ENCODE measurements at places on chromosomes 7 and 10. TPM values are rescaled to one million over a fixed set of nuclear protein-coding genes. Genes with fewer than 3 reads are reported as not detected.
A peak's percentile ranks its signal among the peaks of the same experiment; 100 is the strongest.

- no peak for DNase-seq
Observed at GRCh38 chr10:105171945-105172344, 530.9 kb downstream of the SORCS3 start.

GRCh38 chr10:6497620-6498019, 82.5 kb downstream of the PRKCQ start:
- no peak for DNase-seq

Gene ANKRD16
- total RNA-seq: 7.5 TPM

Gene CYP2C8
- 3.2 TPM for total RNA-seq

DNA sequence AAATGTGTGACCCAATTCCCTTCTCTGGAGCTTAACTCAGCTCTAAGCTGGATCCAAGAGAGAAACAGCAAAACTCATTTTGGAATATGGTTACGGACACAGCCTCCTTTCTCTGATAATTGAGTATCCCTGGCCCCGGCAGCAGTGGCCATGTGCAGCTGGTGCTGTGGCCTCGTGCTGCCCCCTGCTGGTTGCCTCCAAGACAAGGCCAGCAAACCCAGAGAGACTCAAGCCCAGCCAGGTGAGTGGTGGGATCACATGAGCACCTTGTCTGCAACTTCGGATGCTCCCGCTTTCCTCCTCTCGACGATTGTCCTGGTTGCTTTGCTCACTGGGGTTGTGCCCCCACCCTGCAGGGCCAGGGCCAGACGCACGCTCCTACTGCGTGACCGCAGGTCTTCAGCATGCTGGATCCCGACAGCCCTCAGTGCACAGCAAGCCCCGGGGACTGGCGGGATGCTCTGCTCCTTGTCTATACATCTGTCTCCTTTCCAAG, 19.4 kb downstream of the SFTPD start:
- peak; percentile 90 for DNase-seq

GRCh38 chr7:96284240-96284639, 37.7 kb downstream of the SLC25A13 start:
- DNase-seq: no peak

DNA sequence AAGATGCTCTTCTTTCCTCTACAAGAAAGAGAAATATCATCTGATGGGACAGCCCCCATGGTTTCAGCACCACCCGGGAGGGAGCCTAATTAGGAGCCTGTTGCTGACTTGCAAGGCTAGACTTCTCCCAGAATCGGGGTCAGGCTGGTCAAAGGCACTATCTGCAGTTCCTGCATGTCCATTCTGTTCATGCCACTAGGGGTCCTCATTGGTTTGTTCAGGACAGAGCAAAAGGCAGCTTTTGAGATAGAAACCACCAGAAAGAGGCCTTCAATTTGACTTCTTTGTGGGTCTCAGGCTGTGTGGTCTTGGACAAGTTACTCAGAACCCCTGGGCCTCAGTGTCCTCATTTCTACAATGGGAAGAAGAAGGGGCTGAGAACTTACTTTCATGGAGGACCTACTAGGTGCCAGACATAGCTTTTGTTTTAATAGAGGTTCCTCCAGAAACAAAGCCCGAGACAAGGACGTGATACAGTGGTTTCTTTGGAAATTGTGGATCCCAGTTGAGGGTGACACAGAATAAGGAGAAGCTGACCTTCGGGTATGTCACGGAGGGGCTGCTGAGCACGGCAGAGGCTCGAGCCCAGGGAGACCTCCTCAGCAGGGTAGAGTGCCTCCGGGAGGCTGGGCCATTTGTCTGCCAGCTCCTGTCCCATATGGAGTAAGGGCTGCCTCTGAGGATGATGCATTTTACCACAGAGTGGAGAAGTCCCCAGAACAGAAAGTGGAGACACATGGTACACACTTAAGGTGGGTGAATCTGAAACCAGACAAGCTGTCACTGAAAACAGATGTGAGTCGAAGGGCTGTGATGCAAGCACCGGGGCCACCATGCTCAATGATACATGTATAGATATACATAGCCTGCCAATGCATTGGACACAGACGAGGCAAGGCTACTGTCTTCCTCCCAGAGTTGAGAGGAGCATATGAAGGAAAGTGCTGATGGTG, 33.1 kb upstream of the NEUROD6 start:
- DNase-seq: peak; percentile 54

Gene PPP1R17
- total RNA-seq: 657 TPM

DNA sequence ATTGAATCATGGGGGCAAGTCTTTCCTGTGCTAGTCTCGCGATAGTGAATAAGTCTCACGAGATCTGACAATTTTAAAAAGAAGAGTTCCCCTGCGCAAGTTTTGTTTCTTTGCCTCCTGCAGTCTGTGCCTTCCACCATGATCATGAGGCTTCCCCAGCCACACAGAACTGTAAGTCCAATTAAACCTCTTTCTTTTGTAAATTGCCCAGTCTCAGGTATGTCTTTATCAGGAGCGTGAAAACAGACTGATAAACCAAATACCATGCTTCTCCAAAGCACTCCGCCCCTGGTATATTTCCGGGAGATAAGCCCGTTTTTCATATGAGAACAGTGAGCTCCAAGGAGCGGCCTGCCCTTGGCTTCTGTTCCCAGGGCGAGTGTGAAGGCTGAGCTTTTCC, 118.9 kb downstream of the EVX1 start:
- no peak for DNase-seq

Gene SPDYE16
- 0.20 TPM for total RNA-seq

GRCh38 chr10:29379208-29379607, 90.3 kb downstream of the LYZL1 start:
- no peak for DNase-seq

Gene STOX1
- 0.47 TPM for total RNA-seq

GRCh38 chr10:47035819-47036337, 124.7 kb downstream of the PTPN20 start:
- DNase-seq: no peak

Gene TFR2
- 5.1 TPM for total RNA-seq

- no peak for DNase-seq
Observed at GRCh38 chr10:12448729-12449391, 99.5 kb downstream of the CAMK1D start.

DNA sequence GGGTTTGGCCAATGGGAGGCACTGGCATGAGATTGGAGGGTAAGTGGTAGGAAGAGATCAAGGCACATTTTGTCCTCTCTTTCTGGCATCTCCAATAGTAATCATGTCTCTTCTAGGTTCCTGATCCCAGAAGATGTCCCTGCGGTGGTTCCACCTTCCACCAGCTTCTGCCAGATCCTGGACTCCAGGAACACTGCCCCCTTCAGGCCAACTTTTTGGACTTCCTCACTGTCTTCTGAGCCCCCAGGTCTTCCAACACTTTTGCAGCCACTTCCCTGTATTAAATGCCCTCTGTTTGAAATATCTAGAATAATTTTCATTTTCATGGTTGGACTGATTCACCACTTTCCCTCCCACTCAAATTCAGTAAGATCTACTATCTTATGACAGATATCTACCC, 60.9 kb downstream of the BAMBI start:
- no peak for DNase-seq

Gene MAPK8
- 317 TPM for total RNA-seq

GRCh38 chr10:113644185-113645120, 19.4 kb downstream of the NRAP start:
- no peak for DNase-seq

GRCh38 chr10:11551916-11552602, 59.4 kb downstream of the USP6NL start:
- no peak for DNase-seq

Gene CRYGN
- not detected for total RNA-seq

DNA sequence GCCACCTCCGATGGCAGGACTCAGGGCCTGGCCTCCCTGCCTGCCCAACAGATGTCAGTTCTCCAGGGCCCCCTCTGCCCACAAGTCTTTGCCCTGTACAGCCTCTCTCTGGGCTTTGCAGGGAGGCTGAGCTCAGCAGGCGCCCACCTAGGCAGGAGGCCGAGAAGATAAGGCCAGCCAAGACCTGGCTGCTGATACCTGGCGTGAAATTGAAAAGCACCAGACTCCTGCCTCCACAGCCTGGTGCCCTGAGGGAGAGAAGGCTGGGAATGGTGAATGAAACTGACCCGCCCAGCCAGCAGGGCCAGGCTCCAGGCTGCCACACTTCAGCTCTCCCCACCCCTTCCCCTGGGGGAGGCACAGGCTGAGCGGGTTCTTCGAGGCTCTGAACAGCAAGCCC, 145.8 kb downstream of the CDH23 start:
- no peak for DNase-seq

GRCh38 chr7:128812514-128813168, 17.6 kb upstream of the FLNC start:
- no peak for DNase-seq

DNA sequence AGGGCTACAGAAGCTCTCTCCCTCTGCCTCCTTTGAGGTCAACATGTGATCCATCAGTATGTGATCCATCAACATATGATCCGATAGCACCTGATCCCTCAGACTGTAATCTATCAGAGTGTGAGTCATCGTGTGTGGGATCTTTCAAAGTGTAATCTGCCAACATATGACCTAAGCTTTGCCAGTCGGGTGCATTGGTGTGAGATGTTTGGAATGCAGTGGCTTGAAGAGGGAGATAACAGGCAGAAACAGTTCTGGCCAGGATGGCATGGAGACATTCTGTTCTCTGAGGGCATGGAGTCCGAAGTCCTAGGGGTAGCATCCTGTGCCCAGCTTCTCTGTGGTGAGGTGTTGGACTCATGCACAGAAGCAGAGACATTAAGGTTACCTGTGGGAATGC, 217.7 kb upstream of the ETV1 start:
- DNase-seq: no peak

- no peak for DNase-seq
Observed at GRCh38 chr7:108724251-108725100, 154.8 kb downstream of the DNAJB9 start.

- no peak for DNase-seq
Observed at GRCh38 chr10:22002591-22003176, 846 bp downstream of the DNAJC1 start.

DNA sequence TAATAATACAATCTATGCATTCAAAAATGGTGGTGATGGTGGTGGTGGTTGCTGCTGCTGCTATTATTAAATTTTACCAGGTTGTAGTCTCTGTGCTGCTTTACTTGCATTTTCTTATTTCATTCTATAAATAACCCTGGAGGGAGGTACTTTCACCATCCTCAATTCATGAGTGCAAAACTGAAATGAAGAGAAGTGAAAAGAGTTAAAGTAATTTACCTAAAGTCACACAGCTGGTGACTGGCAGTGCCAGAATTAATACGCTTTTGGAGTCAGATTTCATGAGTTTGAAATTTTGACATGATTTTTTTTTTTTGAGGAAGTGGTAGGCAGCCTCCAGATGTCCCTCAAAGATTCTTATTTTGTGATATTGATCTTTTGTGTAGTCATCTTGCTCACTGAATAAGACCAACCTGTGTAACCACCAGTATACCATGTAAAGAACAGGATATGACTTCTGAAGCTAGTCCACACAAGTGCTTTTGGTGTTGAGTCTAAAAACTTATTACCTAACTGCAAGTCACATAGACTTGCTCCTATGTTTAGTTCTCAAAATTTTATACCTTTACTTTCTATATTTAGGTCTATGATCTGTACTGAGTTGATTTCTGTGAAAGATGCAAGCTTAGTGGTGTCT, 218.8 kb downstream of the ZWINT start:
- DNase-seq: no peak

- no peak for DNase-seq
Observed at GRCh38 chr7:29084832-29085231, 61.5 kb downstream of the CPVL start.

GRCh38 chr7:70047891-70048448, 449.7 kb downstream of the AUTS2 start:
- no peak for DNase-seq

Gene CLDN12
- total RNA-seq: 53.9 TPM

GRCh38 chr10:67782530-67782929, 55.5 kb downstream of the DNAJC12 start:
- DNase-seq: no peak

- DNase-seq: no peak
Observed at GRCh38 chr10:60849217-60849616, 70.9 kb downstream of the CDK1 start.

Gene LRRN3
- total RNA-seq: 6.3 TPM

Gene FAS
- 0.69 TPM for total RNA-seq

DNA sequence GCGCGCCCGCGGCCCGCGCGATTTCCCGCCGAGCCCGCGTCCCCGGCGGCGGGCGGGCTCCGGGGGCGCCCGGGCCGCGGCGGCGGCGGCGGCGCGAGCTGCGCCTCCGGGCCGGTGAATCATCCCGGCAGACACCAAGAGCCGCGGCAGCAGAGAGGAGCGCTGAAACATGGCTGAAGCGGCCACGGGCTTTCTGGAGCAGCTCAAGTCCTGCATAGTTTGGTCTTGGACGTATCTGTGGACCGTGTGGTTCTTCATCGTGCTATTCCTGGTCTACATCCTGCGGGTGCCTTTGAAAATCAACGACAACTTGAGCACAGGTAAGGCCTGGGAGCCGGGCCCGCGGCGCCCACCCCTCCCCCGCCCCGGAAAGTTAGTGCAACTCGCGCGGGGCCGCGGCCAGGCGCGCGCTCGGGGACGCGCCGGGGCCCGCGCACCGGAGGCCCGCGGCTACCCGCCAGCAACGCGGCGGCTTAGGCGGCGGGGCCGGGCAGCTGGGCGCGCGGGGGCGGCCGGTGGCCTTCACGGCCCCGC, at the start of gene ST7:
ST7 (plus strand) TSS at position 130 of the 534 bp plus-strand sequence; CDS start at position 170, 40 bp downstream.
- peak; percentile 58 for DNase-seq

DNA sequence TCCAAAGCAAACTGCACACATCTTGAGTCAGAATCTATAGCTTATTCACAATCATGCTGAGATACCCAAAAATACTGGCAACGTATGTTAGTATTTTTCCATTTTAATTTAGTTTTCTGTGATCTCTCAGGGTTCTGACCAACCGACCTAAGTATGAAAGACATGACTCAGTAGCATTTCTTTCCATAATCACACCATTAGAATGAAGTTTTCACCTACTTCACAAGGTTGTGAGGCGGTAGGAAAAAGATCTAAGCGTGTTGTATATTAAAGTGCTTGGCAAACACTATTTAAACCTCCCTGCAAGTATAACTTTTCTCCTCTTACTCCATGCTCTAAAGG, 49.1 kb downstream of the PLCE1 start:
- no peak for DNase-seq

- DNase-seq: no peak
Observed at GRCh38 chr10:30503700-30504266, 69.8 kb downstream of the MAP3K8 start.

DNA sequence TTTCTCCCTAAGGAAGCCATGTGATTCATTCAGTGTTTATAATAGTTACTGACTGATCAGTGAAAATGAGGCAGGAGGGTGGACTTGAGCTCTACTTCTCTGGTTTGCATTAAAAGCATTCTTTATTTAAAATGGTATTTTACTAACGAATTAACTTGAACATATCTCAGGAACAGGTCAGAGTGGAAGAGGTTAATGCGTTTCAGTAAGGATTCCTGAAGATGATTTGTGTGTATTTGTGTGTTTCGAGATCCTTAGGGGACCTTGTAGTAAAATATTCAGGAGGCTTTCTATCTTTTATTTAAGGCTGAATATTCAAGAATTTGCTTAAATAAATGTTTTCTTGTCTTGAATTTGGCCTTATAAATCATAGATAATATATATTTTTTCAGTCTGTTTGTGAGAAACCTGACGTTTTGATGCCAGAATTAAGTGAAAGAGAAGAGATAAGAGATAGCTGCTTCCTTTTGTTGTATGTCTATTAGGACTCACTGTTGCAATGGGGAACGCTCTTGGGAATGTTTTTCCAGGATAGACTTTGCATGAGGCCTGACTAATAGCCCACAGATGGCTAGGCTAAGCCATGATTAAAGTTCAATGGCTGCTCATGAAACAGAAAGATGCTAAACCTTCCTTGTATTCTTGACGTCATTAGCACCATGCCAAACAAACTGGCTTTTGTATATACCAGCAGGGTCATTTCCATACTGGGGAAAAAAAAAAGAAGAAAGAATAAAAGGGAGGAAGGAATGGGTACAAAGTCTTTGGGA, 93.8 kb upstream of the MTPN start:
- DNase-seq: no peak

Gene INA
- total RNA-seq: 625 TPM
